AG20443 (cell line): ENCODE measurements at places on chromosomes 2 and 18.

DNA sequence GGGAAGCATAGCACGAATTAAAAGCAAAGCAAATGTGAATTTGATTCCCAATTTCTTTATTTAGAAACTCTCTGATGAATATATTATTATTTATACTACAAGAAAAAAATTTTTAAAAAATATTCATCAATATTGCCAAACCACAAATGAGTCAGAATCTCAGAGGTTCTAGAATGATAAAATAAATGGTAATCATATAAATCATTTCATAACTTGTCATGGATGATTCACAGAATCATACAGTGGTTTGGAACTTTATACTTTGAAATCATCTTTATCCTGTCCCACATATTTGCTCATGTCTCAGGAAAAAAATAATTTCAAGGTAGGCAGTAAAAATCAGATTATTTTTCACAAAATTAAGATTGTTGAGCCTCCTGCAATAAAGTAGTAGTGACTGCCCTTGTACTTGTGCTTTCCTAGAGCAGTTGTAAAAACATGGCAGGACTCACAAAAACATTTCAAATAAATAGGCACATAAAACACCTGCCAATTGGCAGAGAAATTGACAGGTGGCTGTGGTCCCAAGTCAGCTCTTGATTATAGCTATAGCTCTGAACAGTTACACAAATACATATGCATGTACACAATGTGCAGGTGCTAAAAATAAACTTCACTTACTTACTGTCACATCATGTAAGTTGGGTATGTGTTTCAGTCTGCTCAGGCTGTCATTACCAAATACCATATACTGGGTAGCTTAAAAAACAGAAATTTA, 273.9 kb upstream of the SESTD1 start:
- peak; percentile 14 for DNase-seq

DNA sequence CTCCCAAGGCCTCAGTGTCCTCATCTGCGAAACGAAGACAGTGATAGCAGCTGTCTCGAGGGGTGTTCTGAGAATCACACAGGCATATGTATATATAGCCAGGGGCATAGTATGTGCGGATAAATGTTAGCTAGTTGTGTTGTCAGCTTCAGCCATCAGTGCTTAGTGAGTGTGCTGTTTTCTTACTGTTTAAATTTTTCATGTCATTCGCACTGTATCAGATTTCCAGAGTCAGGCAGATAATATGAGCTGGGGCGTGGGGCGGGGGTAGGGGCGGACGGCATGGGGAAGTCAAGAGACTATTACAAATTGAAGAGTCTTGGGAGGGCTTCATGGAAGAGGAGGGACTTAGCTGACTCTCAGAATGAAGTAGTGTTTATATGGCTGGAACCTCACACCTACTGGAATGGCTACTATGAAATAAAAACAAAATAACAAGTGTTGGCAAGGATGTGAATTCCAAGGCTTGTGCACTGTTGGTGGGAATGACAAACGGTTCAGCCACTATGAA, 7.0 kb downstream of the TRAPPC12 start:
- no peak for DNase-seq

DNA sequence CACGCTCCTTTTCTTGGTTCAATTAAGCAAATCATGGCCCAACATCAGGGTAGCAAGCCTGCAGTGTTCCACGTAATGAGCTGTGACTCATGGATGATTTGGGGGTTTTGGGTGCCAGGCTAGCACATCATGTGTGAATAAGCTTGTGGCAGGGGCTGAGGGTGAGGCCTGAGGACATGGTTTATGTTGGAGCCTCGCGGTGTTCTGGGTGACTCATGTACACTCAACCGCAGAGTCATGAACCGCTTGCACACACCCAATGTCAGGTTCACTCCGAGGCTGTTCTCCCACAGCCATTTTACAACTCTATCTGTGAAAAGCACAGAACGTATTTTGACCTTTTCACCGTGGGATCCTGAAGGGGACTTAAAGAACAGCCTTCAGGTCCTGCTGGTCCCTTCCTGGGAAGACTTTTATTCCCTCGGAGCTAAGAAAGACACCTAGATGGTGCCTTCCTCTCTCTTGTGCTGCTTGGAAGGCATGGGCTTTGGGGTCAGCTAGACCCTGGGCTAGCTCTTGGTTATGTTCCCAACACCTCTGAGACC, 139.9 kb upstream of the ZEB2 start:
- peak; percentile 57 for DNase-seq

- peak; percentile 23 for DNase-seq
Measured at GRCh38 chr18:10226971-10227370, 227.5 kb upstream of the APCDD1 start.

DNA sequence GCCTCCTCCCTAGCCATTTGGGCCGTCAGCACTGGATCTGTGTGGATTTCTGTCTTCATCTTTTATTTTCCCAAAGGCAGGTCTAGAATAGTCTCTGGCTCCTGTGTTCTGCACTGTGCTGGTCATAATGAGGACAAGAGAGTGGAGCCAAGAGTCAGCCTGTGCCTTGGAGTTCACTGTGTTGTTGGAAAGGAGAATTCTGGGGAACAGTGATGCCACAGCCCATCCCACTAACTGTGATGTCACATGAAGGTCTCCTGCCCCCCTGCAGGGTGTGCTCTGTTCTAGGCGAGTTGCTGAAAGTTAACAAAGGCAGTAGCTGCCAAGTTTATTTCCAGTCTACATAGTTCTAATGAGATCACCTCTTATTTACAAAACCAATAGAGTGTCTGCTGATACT, 248.5 kb downstream of the TPGS2 start:
- DNase-seq: peak; percentile 69

- DNase-seq: peak; percentile 47
Measured at GRCh38 chr18:45249246-45249661, 366.0 kb upstream of the SLC14A2 start.

- DNase-seq: no peak
Measured at GRCh38 chr2:144441711-144442141, 78.2 kb downstream of the ZEB2 start.

GRCh38 chr2:54030396-54030741, 59.6 kb upstream of the PSME4 start:
- DNase-seq: no peak

- DNase-seq: no peak
Measured at GRCh38 chr2:215277944-215278343, 33.9 kb upstream of the ATIC start.

GRCh38 chr18:64674694-64675093, 525.8 kb upstream of the LINC00305 start:
- DNase-seq: no peak

DNA sequence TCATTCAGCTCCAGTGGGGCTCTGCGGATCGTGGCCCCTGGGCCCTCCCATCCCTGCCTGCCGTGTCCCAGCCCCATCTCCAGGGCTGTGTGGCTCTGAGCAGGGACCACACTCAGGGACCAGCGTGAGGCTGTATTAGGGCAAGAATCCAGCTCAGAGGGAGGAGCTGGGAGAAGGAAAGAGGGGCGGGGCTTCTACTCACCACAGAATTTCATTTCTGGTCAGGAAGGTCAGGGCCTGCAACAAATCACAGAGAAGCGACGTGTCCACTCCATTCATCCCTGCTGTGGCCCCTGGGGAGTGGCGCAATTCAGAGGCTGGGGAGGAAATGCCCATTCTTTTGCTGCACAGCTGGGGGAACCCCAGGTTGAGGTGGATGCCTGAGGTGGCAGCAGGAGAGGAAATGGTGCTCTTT, 828 bp downstream of the CIB4 start:
- DNase-seq: peak; percentile 79

- no peak for DNase-seq
Measured at GRCh38 chr18:77079954-77080682, 52.5 kb downstream of the MBP start.

DNA sequence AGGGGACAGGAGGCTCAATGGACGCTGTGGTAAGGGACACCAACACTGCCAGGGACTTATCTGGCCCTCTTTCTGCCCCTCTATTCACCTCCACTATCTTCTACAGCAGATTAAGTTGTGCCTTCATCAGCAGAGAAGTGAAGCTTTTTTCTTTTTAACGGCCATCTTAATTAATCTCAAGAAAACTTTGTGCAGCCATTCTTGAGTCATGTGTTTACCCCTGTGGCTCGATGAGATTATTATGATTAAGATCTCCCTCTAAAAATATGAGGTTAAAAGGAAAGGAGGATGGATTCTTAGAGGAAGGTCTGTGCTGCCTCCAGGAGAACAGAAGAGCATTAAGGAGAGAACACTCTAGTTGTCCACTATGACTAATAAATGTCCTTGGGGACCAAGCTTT, 32.4 kb upstream of the DSC1 start:
- DNase-seq: no peak

DNA sequence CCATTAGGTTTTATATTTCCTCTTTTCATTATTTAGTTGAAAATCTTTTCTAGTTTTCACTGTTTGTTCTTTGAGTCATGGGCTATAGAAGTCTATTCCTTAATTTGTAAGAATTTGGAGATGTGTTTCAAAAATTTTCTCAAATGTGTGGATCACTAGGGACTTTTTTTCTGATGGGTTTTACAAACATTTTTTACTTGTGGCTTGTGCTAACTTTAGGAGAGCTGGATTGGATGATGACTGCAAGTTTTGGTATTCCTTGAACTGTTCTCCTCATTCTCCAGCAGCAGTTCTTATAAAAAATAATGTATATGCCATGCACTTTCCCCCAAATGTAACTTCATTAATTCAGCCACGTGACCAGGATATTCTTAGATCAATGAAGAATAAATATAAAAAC, 94.7 kb upstream of the CWC22 start:
- DNase-seq: peak; percentile 11

DNA sequence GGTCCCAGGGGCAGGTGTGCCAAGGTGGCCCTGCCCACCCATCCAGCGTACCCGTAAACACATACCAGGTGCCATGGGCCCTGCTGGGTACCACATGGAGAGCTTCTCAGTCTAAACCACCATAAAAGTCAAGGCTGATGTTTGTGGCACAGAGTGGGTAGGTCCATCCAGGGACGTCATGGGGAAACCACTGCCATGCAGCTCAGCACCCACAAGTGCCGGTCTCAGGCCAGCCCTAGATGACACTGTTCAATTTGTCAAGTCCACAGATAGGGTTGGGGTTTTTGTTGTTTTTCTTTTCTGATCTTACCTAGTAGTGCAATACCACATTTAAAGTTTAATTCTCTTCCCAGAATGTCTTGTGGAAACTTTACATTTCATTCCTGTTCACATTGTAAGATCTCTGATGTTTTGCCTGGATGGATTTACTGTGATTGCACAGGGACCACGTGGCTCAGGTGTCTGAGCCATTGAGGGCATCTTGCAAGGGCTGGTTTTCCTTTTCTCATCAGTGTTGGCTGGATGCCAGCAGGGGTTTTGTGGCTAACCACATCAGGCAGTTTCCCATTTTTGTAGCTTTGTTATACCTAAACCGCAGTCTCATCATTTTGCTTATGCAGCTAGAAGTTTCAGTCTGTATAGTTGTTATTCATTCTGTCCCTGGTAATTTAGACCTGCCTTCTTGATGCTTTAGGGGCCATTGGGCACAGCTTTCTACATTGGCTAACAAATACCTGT, 64.7 kb downstream of the STK25 start:
- DNase-seq: no peak

DNA sequence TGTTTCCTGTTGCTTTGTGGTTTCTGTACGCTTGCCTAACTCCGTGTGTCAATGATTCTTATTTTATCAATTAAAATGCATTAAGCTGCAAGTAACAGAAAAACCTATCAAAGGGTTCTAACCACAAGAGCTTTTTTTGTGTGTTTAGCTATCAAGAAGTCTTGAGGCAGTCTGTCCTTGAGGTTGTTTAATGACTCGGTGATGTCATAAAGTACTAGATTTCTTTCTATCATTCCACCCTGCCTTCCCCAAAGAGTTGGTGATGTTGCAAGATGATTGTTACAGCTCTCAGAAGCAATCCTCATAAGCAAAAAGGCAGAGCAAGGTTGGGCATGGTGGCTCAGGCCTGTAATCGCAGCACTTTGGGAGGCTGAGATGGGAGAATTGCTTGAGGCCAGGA, 51.9 kb upstream of the SPTBN1 start:
- no peak for DNase-seq

DNA sequence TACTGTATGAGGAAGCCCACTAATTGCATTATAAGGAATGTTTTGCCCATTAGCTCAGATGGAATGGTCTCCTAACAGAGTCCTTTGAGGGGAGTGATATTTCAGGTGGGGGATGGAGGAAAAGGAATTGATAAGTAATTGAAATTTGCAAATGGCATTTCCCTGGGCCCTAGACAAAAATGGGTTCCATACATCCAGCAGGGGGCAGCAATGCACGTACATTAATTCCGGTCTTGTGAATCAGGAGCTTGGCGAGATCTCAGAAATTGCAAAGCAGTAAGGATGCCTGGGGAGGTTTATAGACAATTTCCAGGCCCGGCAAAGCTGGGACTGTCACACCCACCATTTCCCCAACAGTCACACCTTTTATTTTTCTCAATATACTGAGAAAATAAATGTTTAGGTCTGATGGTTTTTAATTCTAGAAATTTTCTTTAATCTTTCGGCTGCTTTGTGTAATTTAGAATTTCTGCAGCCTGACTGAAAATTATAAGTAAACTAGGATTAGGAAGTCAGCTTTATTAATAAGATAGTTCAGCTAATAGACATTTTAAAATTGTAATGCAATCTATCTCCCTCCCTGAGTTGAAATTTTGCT, 122.8 kb downstream of the LYPD1 start:
- DNase-seq: peak; percentile 83

- no peak for DNase-seq
Measured at GRCh38 chr2:233791883-233792329, 13.8 kb downstream of the MROH2A start.

- no peak for DNase-seq
Measured at GRCh38 chr2:69615078-69615625, 28.4 kb downstream of the AAK1 start.

DNA sequence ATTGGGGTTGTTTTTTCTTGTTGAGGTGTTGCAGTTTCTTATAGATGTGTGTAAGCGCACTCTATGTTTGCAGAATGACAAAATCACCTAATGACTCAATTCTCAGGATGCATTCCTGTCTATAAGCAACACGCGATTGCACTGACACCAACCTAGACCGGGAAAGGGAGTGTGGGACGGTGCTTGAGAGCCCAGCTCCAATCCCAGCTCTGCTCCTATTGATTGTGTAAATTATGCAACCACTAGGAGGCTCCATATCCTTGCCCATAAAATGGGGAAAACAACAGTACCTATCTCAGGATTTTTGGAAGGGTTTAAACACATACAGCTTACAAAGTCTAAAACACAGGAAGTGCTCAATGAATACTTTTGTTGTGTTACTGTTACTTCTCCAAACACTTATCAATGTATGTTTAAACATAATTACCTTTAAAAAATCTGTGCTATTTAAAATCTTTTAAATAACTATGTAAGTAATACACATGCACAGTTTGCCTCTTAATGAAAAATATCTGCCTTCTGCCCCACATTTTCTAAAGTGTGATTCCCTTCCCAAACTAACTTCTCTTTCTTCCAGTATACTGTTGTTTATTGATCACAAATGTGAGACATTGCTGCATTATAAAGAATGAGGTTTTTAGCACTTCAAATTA, 132.5 kb downstream of the SPHKAP start:
- DNase-seq: peak; percentile 61

- peak; percentile 53 for DNase-seq
Measured at GRCh38 chr2:70785137-70785911, 5.1 kb downstream of the FIGLA start.
